SK-N-DZ (cell line): ENCODE measurements at places on chromosomes 4 and X.

GRCh38 chrX:43510209-43510608 lies 145.9 kb upstream of the MAOA start:
- DNase-seq: no peak

DNA sequence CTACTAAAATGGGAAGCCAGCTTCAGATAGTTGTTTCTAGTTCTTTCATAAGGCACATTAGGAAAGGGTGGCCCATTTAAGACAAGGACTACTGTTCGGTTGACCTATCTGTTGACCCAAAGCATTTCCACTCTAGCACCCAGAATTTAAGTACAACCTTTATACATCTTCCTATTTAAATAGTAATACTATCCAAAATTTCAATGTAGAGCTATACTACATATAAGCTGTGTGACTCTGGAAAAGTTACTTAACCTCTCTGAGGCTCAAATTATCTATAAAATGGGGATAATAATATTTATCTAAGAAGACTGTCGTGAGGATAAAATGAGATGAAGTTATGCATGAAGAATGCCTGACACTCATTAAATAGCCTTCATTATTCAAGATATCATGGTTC lies 82.0 kb upstream of the TMEM164 start:
- DNase-seq: no peak

GRCh38 chr4:26044524-26044923 lies 130.5 kb downstream of the SMIM20 start:
- no peak for DNase-seq

DNA sequence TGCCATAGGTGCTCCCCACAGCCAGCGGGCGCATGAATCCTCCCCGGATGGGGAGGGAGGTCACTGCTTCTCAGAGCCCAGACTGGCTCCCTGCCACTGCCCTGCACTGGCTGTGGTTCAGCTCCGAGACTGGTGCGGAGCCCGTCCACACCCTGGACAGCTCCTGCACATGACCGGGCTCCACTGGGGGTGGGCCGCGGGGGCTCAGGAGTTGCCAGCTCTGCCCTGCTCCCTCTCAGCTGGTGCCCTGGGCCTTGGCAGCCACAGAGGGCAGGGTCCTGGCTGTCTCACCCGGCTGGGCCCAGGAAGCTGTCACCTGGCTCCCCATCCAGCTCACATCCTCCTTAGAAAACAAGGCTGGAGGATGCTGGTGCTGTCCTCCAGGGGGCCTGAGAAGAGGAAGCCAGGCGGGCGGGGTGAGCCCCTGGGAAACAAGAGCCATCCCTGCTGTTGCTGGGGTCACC lies 64.9 kb upstream of the ADRA2C start:
- no peak for DNase-seq

- DNase-seq: no peak
Observed at GRCh38 chr4:95084584-95084983, 326.8 kb downstream of the BMPR1B start.

GRCh38 chr4:2009651-2010233 lies 968 bp upstream of the NELFA start:
- peak; percentile 68 for DNase-seq

DNA sequence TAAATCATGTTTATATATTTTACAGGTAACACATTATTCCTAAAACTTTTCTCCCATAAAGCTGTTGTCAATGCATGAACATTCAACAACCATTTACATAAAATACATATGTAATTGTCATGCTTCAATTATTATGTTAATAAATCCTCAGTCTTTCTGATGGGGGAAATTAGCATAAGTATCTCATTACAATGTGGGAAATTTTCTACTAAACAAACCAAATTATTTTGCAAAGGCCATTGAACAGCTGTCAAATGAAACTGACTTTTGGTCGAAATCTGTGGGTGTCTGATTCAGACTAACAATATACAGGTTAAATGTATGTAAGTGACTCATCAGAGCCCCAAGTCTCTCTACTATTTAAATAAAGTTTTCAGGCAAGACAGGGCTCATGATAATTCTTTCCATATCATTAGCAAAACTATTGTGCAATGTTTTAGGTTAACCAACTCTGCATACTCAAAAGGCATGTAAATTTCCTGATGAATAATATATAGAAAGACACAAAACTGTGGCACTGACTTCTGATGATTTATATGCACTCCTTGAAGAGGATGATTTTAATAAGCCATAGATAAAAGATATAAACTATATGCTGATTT lies 795.3 kb upstream of the AADAT start:
- no peak for DNase-seq

DNA sequence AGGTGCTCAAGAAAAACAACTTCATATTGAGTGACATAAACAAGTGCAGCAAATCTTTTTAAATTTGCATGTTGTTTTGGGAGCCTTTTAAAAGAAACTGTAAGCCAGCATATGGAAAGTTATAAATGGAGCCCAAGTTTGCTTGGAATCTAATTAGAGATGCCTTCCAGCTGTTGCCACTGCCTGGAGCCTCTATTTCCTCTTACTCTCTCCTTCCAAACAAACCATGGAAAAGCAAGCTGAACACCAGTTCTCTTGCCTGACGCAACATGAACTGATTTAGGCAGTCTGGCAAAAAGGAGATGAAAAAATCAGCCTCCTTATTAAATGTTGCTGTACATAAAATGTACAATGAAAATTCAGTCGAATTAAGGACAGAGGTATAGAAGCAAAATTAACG lies 21.5 kb downstream of the ARSJ start:
- no peak for DNase-seq

DNA sequence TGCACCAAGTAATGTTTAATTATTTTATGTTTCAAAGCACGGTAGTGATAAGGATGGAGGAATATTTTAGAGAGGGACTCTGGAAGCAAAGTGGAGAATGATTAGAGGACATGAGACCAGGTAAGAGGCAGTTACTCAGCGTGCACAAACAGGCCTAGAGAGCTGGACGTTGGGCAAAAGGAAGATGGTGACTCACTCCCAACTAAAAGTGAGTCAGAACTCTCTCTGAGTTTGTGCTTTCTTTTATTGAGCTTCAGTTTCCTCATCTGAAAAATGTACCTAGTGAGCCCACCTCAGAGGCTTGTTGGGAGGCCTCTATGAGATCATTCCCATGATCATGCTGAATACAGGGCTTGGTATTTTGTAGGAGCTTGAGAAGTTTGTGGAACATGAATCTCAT lies 1.6 kb upstream of the ZC4H2 start:
- no peak for DNase-seq

DNA sequence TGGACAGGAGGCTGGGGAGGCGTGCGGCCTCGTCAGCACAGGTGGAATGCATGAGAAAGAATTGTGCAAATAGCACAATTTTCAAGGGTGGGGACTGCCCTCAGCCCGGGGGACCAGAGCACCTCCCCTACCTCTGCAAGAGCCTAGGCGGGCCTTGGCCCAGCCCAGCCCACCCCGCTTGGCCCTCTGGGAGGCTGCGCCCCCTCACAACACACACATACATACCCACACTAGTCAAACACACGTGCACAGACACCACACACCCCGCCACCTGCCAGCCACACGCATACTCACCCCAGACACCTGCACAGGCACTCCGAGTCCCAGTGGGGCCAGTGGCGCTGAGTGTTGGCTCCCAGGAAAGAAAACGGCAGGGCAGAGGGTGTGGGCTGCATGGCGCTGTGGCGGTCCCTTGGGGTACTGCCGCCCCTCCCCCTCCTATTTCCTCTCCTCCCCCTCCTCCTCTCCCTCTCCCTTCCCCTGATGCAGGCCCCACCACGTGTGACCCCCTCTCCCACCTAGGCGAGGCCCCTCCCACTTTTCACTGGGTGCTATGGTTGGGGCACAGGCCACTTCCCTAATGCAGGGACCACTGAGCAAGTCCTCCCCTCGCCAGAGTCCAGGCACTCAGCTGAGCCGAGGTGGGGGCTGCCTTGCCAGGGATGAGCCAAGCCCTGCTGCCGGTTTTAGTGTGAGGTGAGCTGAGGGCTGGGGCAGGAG lies 84.5 kb downstream of the FAM53A start:
- DNase-seq: no peak

GRCh38 chrX:17632942-17633341 lies 104.4 kb upstream of the SCML1 start:
- no peak for DNase-seq

DNA sequence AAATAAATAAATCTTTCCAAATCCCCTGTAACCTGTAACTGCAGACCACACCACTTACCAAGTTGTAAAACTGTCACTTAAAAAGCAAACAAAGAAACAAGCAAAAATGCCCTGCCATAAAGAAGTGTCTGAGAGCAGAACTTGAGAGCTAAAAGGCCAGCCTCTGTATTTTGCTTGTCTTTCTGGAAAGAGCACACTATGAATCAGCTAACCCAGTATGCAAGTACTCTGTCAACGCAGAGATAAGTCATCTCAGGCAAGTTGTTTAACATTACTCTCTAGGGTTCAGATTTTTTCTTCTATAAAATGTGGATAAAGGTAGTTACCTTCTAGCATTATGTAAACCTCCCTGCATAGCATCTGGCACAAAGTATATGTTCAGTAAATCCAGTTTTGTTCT lies 134.8 kb downstream of the HS3ST1 start:
- DNase-seq: no peak

DNA sequence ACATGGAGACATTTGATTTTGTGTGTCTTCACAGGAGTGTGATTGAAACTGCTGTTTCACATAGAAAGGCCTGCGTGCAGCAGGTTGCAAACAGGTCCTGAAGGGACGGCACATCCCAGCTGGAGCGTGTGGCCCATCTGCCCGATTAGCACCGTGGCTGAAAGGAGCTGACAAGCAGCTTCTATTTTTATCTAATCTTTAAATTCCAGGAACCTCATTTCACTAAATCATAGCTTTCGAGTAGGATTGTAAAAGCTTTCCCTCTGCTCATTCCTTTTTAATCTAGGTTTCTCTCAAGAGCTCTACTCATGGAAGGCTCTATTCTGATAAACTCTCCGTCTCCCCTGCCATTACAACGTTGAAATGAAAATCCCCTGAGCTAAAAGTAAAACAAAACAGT lies 106.8 kb downstream of the FSTL5 start:
- DNase-seq: peak; percentile 10

- no peak for DNase-seq
Observed at GRCh38 chr4:15402146-15402545, 25.7 kb upstream of the C1QTNF7 start.

DNA sequence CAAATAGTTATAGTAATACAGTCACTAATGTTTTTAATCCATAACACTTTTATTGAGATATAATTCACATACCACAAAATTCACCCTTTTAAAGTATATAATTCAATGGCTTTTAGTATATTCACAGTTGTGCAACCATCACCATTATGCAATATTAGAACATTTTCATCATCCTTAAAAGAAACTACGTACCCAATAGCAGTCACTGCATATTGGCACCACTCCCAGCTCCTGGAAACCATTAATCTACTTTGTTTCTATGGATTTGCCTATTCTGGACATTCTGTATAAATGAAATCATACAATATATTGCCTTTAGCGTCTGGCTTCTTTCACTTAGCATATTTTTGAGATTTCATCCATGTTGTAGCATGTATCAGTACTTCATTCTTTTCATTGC lies 99.3 kb downstream of the AMMECR1 start:
- DNase-seq: no peak

- no peak for DNase-seq
Observed at GRCh38 chr4:8547912-8548730, 32.1 kb upstream of the GPR78 start.

GRCh38 chr4:6566391-6567190 lies 8.4 kb upstream of the MAN2B2 start:
- DNase-seq: no peak

GRCh38 chrX:136829413-136829812 lies 48.7 kb upstream of the ARHGEF6 start:
- DNase-seq: no peak

DNA sequence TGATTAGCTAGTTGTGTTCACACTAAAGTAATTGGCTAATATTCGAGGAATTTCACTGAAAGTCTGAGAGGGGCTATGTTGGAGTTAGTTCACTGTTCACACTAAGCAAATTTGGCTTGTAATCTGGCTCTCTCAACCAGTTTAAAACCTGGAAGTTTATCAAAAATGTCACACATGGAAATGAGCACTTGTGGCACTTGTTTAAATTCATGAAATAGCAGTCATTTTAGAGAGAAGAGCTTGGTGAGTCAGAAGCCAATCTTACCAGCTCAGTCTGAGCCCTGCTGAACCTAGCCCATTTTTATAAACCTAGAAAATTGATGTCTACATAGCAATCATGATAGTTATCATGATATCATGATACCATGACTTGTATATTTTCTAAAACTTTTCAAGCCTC lies 90.7 kb upstream of the JADE1 start:
- DNase-seq: no peak

GRCh38 chr4:23967281-23967680 lies 77.4 kb upstream of the PPARGC1A start:
- DNase-seq: no peak

DNA sequence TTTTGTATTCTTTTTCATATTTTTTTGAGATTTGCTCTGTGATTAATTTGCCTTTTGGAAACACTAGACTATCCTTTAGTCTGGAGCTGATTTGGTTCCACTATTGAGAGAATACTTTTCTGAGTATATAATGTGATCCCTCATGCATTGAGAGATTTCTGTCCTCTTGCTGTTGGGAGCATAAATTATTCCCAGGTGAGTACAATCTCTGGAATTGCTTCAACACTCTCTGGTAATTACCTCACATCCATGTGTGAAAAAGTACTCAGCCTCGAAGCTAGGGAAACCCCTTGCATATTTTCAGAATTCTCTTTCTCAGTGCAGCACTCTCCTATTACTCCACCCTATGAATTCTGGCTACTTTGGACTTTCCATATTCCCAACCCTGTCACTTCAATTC lies 550.0 kb downstream of the RAPGEF2 start:
- no peak for DNase-seq

GRCh38 chr4:85228264-85228663 lies 246.7 kb upstream of the ARHGAP24 start:
- no peak for DNase-seq

GRCh38 chrX:40100537-40101429 lies 3.0 kb upstream of the BCOR start:
- DNase-seq: no peak

DNA sequence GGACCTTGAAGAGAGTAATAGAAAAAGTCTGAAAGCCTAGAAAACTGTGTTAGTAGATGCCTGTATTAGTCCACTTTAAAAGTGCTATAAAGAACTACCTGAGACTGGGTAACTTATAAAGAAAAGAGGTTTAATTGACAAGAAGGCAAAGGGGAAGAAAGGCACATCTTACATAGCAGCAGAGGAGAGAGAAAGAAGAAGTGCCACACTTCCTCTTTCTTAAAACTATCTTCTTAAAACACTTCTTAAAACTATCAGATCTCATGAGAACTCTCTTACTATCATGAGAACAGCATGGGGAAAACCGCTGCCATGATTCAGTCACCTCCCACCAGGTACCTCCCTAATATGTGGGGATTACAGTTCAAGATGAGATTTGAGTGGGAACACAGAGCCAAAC lies 18.8 kb upstream of the COL25A1 start:
- no peak for DNase-seq

- no peak for DNase-seq
Observed at GRCh38 chrX:40095583-40096394, 2.0 kb downstream of the BCOR start.

DNA sequence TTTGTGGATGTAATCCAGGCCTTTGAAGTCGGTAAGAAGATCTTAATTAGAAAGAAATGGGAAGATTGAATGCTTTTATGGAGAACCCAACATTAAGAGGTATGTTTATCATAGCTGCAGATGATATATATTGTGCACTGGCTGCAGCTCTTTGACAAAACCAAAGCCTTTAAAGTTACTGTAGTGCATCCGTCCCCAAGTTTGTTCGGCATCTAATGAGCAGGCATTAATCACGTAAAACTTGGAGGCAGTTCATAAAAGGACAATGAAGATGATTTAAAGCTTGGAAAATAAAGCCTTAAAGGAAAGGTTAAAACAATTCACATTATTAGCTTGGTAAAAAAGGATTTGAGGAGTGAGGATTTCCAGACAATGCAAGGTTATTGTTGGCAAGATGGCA lies 150.8 kb upstream of the ARX start:
- no peak for DNase-seq
